ENCODE measurements at places on chromosomes 12 and 14.

GRCh38 chr12:101375573-101375972, 32.0 kb downstream of the ARL1 start:
- no peaks in the 10 kb centered on the region for H3K4me1 ChIP-seq
- no peaks in the 10 kb centered on the region for H3K27me3 ChIP-seq
- H3K27ac ChIP-seq: no peak overlapping the region
- peaks cover 68% of the 10 kb centered on the region for H3K36me3 ChIP-seq

DNA sequence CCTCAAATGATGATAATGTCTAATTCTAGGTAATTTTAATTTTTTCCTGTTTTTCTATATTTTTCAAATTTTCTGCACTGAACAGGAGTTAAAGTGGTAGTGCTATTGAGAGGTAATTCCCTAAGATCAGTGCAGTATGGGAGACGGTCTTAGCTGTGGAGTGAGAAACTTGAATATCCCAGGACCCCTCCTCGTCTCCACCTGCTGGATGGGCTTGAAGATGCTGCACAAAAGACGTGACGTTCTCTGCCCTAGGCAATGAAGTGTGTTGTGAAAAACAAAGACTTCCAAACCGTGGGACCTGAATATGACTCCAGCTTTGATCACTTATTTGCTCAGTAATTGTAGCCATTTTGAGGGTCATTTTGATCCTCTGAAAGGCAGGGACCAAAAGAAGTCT, 298.1 kb downstream of the VRK1 start:
- H3K36me3 ChIP-seq: no peaks in the 10 kb centered on the region
- no peak overlapping the region for H3K4me3 ChIP-seq
- H3K27ac ChIP-seq: no peak overlapping the region
- DNase-seq: no peak
- no peaks in the 10 kb centered on the region for H3K4me1 ChIP-seq
- H3K27me3 ChIP-seq: peaks cover 3% of the 10 kb centered on the region

GRCh38 chr12:26817183-26817591, 15.8 kb downstream of the ITPR2 start:
- DNase-seq: no peak
- H3K27ac ChIP-seq: no peak overlapping the region
- H3K4me3 ChIP-seq: no peak overlapping the region
- peaks cover 3% of the 10 kb centered on the region for H3K36me3 ChIP-seq

DNA sequence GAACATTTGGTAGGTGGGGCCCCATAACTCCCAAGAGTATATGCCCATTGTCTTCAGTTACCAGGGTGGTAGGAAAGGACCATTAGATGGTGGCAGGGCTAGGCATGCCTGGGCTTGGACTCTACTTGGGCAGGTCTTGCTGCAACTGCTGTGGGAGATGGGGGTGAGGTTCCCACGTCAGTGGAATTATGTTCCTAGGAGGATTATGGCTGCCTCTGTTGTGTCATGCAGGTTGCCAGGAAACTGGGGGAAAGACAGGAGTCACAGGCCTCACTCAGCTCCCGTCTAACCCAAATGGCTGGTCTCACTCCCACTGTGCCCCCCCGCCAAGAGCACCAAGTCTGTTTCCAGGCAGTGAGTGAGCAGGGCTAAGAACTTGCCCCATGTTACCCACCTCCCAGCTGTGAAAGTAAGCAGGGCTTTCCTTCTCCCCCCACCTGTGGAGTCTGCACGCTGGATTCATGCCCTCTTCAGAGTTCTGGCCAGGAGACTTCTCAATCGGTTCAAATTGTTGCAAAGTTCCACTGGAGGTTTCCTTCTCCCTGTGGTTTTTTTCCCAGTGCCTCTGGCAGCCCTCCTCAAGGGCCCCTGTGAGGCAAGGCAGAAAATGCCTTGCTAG, 337.5 kb downstream of the CCDC91 start:
- H3K4me1 ChIP-seq: no peaks in the 10 kb centered on the region
- no peak overlapping the region for H3K27ac ChIP-seq
- no peaks in the 10 kb centered on the region for H3K36me3 ChIP-seq
- DNase-seq: no peak
- no peak overlapping the region for H3K4me3 ChIP-seq
- H3K27me3 ChIP-seq: no peaks in the 10 kb centered on the region

- peaks cover 20% of the 10 kb centered on the region for H3K4me1 ChIP-seq
- H3K27me3 ChIP-seq: no peaks in the 10 kb centered on the region
- H3K4me3 ChIP-seq: no peak overlapping the region
- DNase-seq: no peak
These were observed 5.0 kb downstream of the MYO1A start for GRCh38 chr12:57044889-57045288.

GRCh38 chr14:89137526-89138163, 279.4 kb downstream of the FOXN3 start:
- no peak overlapping the region for H3K27ac ChIP-seq
- no peak overlapping the region for H3K4me3 ChIP-seq
- no peaks in the 10 kb centered on the region for H3K27me3 ChIP-seq

DNA sequence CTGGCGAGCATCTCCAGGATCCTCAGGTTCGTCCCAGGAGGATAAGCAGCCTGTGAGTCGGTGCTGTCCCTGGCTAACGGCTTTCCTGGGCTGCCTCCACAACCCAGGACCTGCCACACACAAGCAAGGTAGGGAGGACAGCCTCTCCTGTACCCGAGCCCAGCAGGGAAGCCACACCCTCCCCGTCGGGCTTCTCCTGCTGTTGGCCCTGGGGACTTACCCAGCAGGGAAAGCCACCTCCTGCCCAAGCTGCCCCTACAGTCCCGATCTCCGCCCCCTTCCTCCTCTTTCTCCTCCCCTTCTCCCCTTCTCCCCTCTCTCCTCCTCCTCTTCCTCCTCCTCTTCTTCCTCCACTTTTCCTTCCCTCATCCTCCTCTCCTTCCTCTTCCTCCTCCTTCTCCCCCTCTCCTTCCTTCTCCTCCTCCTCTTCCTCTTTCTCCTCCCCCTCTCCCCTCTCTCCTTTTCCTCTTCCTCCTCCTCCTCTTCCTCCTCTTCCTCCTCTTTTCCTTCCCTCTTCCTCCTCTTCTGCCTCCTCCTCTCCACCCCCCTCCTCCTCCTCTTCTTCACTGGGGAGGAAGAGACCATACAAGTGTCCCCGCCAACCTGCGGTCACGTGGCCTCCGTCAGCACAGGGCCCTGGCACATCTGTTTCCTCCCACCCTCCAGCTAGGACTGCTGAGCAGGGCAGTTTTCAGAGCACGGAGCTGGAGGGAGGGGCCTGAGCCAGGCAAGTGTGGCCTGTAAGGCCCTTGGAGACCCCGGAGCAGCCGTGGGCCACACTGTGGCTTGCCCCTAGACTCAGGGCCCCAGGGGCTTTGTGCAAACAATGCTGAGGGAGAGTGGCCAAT, 17.3 kb upstream of the RFLNA start:
- no peak overlapping the region for H3K4me3 ChIP-seq
- H3K36me3 ChIP-seq: no peaks in the 10 kb centered on the region
- H3K27me3 ChIP-seq: peaks cover 14% of the 10 kb centered on the region
- no peaks in the 10 kb centered on the region for H3K4me1 ChIP-seq
- no peak overlapping the region for H3K27ac ChIP-seq

DNA sequence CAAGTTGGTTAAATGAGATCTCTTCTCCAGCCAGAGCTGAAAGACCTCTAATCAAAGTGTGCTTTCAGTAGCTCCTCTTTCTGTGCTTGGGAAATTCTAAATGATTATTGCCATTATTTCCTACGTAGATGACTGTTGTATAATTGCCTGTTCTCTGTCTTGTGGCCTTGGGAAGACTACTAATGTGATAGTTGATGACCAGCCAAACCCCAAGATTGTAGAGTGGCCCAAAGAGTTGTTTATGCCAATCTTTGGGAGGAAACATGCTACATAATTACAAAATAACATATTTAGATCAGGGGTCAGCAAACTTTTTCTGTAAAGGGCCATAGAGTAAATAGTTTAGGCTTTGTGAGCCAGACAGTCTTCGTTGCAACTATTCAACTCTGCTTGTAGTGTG, 135.1 kb upstream of the DIO2 start:
- H3K36me3 ChIP-seq: no peaks in the 10 kb centered on the region
- H3K4me3 ChIP-seq: no peak overlapping the region
- no peak overlapping the region for H3K27ac ChIP-seq
- H3K27me3 ChIP-seq: no peaks in the 10 kb centered on the region
- H3K4me1 ChIP-seq: no peaks in the 10 kb centered on the region

DNA sequence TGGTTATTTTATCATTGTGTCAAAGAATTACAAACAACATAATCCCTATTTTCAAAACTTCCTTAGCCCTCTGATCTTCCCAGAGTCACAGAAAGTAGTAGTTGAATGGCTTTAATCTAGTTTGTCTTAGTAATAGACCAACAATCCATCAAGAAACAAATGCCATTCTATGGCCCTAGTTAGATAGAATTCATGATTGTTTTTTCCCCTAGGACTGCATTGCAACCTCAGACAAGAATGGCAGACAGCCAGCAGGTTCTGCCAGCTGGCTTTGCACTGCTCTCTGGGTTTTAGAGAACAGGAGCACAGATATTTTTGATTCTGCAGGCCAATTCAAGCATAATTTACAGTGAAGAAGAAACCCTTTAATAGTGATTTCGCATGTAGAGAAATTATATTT, 33.8 kb downstream of the SYT1 start:
- no peak overlapping the region for H3K27ac ChIP-seq
- DNase-seq: no peak
- H3K4me1 ChIP-seq: no peaks in the 10 kb centered on the region
- no peaks in the 10 kb centered on the region for H3K27me3 ChIP-seq

DNA sequence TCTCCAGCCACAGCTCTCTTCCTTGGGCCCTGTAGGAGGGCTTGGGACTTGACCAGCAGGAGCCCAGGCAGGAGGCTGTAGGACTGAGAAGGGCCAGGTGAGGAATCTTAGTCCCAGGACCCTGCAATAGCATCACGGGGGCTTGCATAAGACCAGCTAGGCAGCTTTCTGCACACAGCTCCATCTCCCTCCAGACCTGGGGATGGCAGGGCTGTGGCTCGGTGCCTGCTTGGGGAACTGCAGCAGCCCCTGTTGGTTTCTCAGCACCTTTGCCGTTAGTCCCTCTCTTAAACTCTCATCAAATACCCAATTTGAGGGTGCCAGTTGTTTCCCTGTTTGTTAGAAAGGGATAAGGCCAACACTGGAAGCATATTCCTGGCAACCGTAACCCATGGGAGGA, 14.3 kb downstream of the DIO3 start:
- H3K36me3 ChIP-seq: no peaks in the 10 kb centered on the region
- H3K4me1 ChIP-seq: no peaks in the 10 kb centered on the region
- no peaks in the 10 kb centered on the region for H3K27me3 ChIP-seq
- no peak overlapping the region for H3K4me3 ChIP-seq
- DNase-seq: no peak

- no peak overlapping the region for H3K4me3 ChIP-seq
- H3K4me1 ChIP-seq: peaks cover 8% of the 10 kb centered on the region
- no peak for DNase-seq
- H3K27me3 ChIP-seq: no peaks in the 10 kb centered on the region
- no peak overlapping the region for H3K27ac ChIP-seq
These were observed 18.9 kb downstream of the KIF26A start for GRCh38 chr14:104157016-104157928.

GRCh38 chr12:20631711-20632110, 63.4 kb upstream of the SLCO1C1 start:
- H3K27me3 ChIP-seq: no peaks in the 10 kb centered on the region
- H3K27ac ChIP-seq: no peak overlapping the region
- H3K4me3 ChIP-seq: no peak overlapping the region
- no peaks in the 10 kb centered on the region for H3K4me1 ChIP-seq
- no peak for DNase-seq
- H3K36me3 ChIP-seq: no peaks in the 10 kb centered on the region

- H3K27ac ChIP-seq: no peak overlapping the region
- no peak for DNase-seq
- H3K27me3 ChIP-seq: no peaks in the 10 kb centered on the region
- H3K36me3 ChIP-seq: no peaks in the 10 kb centered on the region
- no peak overlapping the region for H3K4me3 ChIP-seq
- H3K4me1 ChIP-seq: no peaks in the 10 kb centered on the region
These were observed 33.8 kb downstream of the SAMD4A start for GRCh38 chr14:54600717-54601109.

DNA sequence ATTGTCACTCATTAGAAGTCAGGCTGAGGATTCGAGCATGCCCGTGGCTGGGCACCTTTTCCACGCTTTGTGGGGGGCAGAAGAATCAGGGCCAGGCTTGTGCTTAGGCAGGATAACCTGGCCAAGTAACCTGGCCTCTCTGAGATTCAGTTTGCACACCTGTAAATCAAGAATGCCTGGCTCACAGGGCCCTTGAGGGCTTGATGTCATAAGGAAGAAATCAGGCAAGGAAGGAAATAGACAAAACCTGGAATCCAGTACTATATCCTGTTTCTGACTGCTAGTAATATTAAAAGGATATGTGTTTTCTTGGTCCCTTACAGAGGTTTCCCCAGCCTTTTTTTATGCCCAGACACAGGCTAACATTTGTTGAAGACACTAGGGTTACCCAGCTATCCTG, 91.9 kb downstream of the SAMD4A start:
- no peaks in the 10 kb centered on the region for H3K27me3 ChIP-seq
- no peaks in the 10 kb centered on the region for H3K4me1 ChIP-seq
- H3K36me3 ChIP-seq: no peaks in the 10 kb centered on the region
- no peak overlapping the region for H3K27ac ChIP-seq
- DNase-seq: no peak

- no peak overlapping the region for H3K4me3 ChIP-seq
- H3K27me3 ChIP-seq: no peaks in the 10 kb centered on the region
- H3K4me1 ChIP-seq: peaks cover 54% of the 10 kb centered on the region
- DNase-seq: no peak
These were observed 2.3 kb upstream of the CEBPE start for GRCh38 chr14:23121361-23121771.

- no peaks in the 10 kb centered on the region for H3K4me1 ChIP-seq
- no peak overlapping the region for H3K27ac ChIP-seq
- no peaks in the 10 kb centered on the region for H3K27me3 ChIP-seq
- no peak overlapping the region for H3K4me3 ChIP-seq
- no peaks in the 10 kb centered on the region for H3K36me3 ChIP-seq
These were observed 310.0 kb downstream of the ADAMTS20 start for GRCh38 chr12:43241986-43242385.

- H3K27ac ChIP-seq: no peak overlapping the region
- H3K4me3 ChIP-seq: no peak overlapping the region
- no peaks in the 10 kb centered on the region for H3K27me3 ChIP-seq
- DNase-seq: no peak
- no peaks in the 10 kb centered on the region for H3K36me3 ChIP-seq
- H3K4me1 ChIP-seq: no peaks in the 10 kb centered on the region
These were observed 85.5 kb downstream of the STON2 start for GRCh38 chr14:81314443-81315175.

Measured in CD4-positive, alpha-beta T cell (primary cell).